Suppressor macrophage treated with lipopolysaccharide for 1 hour (primary cell): ENCODE measurements at places on chromosomes 7 and 10.

DNA sequence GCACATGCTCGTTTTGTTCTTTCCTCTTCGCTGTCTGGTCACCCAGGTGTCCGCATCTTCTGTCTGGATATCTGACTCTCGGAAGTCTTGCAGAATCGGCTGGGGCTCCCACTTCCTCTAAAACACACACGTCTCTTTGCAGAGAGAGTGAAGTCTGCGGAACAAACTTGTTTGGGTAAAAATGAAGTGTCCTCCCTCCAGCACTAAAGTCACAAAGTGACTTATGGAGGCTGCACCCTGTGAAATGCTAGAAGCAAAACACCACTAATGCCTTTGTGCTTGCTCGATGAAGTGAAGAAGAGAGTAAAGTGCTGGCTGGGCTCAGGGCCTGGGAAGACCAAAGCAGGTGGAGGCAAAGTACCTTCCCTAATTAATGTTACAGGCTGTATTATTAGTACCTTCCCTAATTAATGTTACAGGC is 71.4 kb downstream of the FGFR2 start:
- DNase-seq, result peak; percentile 8

GRCh38 chr10:58266826-58267712 is 625 bp downstream of the IPMK start:
- peak; percentile 93 for DNase-seq

GRCh38 chr7:134108802-134109201 is 18.3 kb upstream of the LRGUK start:
- no peak for DNase-seq

- DNase-seq, result no peak
These were observed 15.9 kb downstream of the FAM149B1 start for GRCh38 chr10:73183667-73184281.

DNA sequence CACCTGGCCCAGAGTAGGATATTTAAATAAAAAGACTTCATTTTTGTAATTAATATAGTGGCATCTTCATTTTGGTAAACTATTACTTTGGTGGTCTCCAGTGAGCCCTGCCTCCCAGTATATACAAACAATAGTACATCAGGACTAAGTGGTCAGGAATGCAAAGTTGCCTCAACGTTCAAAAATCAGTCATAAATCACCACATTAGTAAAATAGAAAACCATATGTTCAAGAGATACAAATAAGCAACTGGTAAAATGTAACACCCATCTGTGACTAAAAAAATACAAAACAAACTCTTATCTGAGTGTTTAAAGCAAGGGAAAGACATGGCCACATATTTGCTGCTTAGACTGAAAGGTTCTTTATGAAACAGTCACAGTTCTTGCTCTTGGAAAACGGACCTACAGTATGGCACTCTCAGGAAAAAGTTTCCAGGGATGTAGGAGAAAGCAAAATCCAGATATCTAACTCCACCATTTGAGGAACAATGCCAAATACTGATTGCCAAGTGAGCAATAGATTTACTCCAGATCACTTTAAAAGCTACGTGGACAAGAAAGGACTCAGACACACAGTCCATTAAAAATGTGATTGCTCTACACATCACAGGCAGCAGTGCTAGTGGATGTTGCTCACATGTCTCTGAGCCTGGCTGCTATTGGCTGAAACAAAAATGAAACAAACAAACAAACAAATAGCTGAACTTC is 15.1 kb upstream of the RHOBTB1 start:
- no peak for DNase-seq

GRCh38 chr7:104397442-104397841 is 69.0 kb downstream of the LHFPL3 start:
- DNase-seq, result no peak

DNA sequence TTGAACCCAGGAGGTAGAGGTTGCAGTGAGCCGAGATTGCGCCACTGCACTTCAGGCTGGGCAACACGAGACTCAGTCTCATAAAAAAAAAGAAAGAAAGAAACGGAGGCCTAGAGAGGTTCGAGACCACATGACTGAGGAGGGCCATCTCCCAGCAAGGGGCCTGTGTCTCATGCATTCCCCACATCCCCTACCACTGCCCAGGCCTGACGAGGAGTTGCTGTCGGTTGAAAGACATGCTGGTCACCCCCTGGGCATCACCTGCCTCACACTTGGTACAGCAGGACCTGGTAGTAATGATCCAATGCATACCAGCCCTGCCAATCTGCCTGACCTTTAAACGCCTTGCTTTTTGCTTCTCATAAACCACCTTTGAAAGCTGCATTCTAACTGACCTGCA is 85.9 kb downstream of the DLG5 start:
- no peak for DNase-seq

- DNase-seq, result peak; percentile 51
These were observed 124.7 kb downstream of the ARID5B start for GRCh38 chr10:62025901-62026879.

- DNase-seq, result peak; percentile 72
These were observed at the start of gene ARID5B for GRCh38 chr10:61900829-61901792. TSS of gene ARID5B (plus strand) at chr10:61901699. CDS start at chr10:61901710, 11 bp downstream.

- DNase-seq, result no peak
These were observed 337.5 kb upstream of the KAT6B start for GRCh38 chr10:74488907-74489306.

- DNase-seq, result no peak
These were observed 106.4 kb upstream of the SDK1 start for GRCh38 chr7:3194501-3195141.

- peak; percentile 18 for DNase-seq
These were observed 140.4 kb downstream of the RNLS start for GRCh38 chr10:88442716-88443115.

- DNase-seq, result peak; percentile 88
These were observed 694 bp upstream of the WASL start for GRCh38 chr7:123749537-123749857.

DNA sequence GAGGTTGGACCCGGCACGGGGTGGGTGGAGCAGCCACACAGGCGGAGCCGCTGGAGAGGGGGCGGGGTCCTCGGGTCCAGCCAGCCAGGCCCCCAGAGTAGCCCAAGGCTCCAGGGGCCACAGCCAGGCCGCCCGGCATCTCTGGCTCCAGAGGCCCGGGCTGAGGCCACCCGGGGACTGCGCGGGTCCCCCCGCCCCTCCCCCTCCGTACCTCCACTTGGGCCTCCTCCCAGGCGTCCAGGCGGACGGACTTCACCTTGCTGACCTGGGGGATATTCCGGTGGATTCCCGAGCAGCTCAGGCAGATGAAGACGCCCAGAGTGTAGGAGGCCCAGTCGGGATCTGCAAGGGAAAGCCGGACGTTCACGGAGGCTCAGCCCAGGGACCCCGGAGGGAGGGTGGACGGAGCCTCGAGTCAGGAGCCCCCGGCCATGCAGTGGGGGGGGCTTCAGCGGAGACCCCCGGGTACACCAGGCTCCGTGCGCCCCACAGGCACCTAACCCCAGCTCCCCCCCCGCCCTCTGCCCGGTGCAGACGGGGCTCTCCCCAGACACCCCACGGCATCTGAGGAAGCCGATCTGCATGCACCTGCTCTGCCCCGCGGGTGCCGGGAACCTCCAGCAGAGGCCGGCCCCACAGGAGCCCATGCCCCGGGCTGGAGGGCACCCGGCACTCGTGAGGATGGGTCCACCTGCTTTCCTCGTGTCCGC is 19.2 kb downstream of the ADAP1 start:
- no peak for DNase-seq

- no peak for DNase-seq
These were observed 60.2 kb downstream of the CCDC71L start for GRCh38 chr7:106600569-106601373.

- no peak for DNase-seq
These were observed 13.8 kb downstream of the MTERF1 start for GRCh38 chr7:91866599-91867148.

DNA sequence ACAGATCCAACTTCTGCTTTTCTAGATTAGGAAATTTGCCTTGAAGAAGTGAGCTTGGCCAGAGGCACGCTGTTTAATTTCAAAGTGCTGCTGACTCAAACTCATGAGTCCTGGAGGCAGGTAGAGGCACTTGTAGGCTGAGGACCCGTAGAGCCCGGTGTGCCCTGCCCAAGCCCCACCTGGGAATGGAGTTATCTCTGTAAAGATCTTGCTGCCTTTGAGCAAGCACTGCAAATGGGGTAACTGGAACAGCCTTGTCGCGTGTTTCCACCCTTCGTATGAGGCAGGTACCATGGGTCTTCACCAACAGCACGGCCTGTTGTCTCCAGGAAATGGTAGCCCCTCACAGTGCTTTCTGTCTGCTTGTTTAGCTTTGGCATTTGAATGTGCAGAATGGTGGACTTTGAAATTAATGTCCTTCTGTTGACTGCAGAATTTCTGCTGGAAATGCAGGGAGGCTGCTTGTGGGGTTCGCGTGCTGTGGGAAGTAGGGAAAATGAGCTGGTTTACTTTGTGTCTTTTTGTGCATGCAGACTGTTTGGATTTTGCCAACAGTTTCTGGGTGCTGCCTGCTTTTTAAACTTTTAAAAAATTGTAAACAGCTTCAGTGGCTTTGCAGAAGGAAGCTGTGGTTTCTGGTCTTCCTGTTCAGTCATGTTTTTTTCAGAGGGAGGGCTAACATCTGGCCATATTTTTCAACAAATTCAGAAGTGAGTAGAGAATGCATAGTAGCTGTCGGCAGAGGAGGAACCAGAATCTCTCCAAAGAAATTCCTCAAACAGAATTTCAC is 27.2 kb downstream of the CCM2 start:
- DNase-seq, result peak; percentile 82

DNA sequence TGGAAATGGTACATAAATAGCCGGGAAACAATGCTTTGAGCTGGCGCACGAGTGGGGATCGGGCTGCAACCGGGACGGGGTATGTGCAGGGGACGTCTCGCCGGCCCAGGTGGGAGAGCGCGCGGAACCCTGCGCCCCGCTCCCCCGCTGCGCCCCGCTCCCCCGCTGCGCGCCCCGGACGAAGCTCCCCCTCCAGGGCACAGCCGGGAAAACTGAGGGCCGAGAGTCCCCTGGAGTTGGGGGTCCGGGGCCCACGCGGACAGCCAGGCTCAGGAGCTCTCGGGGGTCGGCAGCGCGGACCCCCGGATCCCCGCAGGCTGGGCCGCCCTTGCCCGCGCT is 514 bp downstream of the RADIL start:
- no peak for DNase-seq

DNA sequence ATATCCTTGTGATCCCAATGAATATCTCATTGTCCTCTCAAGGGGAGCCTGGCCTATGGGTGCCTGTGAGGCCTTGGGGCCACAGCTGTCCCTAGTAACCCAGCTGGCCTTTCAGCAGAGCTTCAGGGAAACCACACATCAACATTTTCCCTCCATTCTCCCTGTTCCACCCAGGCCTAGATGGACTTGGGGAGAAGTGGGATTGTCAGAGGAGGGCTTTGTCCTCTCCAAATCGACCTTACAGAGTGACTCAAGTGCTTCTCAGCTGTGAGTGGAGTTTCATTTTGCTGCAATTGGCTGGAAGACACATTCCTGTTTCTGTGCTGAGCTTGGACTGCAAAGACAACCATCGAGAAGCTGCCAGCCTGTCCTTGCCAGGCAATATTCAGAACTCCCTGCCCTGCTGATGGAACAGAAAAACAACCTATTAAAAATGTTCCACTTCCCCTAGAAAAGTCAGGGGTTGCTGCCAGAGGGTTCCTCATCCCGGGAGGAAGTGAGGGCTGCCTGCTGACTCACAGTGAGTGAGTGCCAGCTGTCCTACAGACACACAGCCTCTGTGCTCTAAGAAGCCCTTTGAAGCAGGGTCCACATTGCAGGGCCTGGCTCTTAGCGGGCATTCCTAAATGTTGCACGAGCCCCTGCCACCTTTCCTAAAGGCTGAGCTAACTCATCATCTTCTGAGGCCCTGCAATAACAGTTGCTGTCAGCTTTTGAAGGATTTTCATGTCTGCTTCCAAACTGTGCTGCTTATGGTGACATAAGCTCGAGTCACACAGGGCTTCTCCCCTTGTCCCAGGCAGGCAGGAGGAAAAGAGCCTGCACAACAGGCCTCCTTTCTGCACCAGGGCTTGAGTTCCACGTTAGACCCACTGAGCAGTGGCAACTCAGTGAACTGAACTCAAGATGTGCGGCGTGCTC is 20.5 kb downstream of the STRA8 start:
- DNase-seq, result peak; percentile 86

GRCh38 chr10:43861966-43862751 is 213.5 kb upstream of the ZNF32 start:
- DNase-seq, result peak; percentile 6

GRCh38 chr7:76225379-76225778 is 23.7 kb downstream of the SRRM3 start:
- DNase-seq, result peak; percentile 27

- DNase-seq, result peak; percentile 58
These were observed 4.8 kb downstream of the IFIT2 start for GRCh38 chr10:89306434-89307268.

DNA sequence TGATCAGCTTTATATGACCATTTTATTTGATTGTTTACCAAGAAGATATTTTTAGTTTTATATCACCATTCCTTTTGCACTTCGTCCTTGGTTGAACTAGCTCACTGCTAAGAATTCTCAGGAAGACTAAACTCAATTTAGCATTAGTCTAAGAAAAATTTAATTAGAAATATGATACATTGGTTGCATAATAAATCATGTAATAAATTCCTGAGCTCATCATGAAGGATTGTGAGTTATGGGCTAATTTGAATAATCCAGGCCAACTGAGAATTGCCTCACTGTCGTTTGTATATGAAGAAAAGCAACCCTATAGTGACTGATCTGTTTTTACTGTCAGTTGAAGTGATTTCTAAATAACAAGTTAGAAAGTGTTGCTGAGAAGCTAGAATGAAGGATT is 725.5 kb downstream of the DNAJB9 start:
- DNase-seq, result no peak

GRCh38 chr7:101245147-101245668 is 327 bp upstream of the FIS1 start:
- no peak for DNase-seq

DNA sequence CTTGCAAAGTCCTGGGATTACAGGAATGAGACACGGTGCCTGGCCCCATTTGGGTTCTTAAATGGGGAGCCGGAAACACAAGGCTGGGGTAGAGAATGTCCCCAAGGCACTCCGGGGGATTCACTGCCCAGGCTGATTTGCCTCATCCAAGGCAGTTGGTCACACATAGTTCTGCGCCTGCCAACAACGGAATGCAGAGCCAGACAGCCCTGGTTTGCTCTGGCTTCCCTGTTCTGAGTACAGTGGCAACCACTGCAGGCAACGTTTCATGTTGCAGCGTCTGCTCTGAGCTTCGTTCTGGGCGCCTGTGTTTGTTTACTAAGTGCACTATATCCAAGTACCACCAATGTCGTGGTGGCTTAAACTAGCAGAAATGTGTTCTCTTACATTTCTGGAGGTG is 61.7 kb upstream of the C1QL3 start:
- DNase-seq, result no peak

DNA sequence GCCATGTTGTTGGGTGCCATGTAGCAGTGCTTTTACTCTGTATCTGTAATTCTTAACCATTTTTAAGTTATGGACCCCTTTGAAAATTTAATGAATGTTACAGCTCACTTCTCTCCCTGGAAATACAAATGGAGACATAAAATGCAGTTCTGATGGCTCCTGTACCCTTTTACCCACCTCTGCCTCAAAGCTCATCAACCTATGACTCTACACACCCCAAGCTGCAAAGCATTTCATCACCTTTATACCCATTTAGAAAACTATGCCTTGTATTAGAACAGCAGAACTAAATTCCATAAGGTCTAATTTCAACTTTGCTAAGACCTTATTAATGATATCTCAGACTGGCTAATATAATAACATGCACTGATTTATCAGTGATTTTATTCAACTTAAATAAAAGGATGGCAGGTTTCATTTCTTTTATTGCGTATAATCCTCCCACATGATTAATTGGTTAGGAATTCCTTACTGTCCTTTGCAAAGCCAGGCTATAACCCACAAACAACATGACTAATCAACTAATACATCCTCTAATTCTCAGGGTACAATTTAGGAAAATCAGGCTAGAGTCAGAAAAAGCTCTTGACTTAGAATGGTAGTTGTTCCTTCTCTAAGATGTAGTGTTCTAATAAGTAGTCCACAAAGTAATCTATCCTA is 68.1 kb downstream of the CPEB3 start:
- DNase-seq, result no peak
